ENCODE measurements at places on chromosomes 2 and 18.

DNA sequence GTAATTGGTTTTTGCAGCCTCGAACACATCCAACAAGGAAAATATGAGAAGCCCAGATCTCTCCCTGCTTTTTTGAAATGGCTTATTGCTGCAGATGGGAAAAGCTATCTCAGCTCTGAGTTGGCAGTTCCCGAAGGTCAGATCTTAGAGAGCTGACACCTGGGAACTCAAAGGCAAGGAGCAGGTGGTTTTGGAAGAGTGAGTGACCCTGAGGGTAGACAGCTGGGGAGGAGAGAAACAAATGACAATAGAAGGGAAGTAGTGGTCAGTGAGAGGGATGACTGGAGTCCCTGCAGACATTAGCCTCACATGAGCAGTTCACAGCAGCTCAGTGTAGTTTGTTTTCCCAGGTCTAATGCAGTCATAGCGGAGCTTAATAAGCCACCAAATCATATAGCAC lies 317.9 kb downstream of the STK39 start:
- no peak for DNase-seq

DNA sequence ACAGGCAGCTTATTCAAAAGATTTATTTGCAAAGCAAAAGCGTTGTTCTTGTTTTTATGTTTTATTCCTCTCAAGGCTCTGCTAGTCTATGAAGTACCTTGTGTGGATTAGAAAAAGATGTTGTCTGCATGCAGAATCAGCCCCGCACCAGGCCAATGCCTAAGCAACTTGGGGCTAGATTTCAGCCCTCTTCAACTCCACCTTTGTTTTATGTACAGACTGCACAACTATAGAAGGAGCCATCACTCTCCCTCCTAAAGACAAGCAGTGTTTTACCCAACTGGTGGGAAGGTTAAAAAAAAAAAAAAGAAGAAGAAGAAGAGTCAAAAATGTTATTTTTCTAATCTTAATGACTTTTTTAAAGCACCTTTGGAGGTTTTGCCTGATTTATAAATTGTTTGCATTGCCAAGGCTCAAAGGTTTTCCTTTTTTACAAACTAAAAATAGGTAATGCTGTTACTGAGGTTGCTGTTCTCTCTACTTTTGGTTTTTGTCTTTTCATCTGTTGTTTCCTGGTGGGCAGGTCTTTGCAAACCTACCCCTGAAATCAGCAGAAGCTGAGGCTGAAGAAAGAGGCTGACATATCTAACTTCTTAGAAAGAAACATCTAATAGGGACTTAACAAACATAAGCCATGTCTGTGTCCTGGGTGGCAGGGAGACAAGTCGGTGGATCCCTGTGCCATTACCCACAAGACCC lies 164.0 kb downstream of the SLC39A10 start:
- no peak for DNase-seq

DNA sequence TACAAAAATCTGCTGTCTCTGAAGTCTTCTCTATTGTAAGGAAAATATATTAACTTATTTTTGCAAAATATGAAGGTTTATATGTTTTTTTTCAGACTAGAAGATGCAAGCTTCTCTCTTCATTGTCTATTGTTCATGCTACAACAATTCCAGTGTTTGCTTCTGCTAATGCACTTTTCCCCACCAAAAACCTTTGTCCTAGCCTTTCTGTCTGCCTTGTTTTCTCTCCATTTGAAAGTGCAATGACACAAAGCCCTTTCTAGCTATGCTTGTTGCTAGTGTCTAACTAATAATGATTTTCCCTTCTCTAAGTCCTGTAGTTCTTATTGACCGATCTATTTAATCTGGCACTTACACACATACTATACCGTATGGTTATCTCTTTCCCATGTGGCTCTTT lies 369.5 kb upstream of the CELF4 start:
- no peak for DNase-seq

DNA sequence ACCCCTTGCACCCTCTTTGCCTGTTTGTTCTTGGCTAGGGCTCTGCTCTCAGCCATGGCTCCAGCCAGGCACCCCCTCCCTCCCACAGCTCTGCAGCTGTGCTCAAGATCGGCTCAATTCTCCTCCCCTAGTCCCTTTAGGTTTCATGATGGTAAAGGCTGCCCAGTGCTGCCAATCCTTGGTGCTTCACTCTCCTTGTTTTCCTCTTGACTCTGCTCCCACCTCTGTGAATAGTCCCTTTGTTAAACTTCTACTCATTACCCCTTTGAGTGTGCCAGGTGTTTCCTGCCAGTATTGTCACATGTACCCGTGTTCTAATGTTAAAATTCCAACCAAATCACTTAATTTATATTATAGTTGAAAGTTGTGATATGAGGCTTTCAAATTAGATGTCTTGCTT lies 101.0 kb upstream of the CERS6 start:
- DNase-seq: no peak

DNA sequence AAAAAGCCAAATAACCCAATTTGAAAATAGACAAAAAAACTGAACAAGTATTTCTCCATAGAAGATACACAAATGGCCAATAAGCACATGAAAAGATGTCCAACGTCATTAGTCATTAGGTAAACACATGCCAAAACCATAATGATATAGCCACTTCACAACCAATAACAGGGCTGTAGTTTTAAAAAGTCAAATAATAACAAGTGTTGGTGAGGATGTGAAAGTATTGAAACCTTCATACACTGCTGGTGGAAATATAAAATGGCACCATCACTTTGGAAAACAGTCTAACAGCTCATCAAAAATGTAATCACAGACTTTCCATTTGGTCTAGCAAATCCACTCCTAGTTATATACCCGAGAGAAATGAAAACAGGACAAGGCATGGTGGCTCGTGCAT lies 144.2 kb upstream of the CYP1B1 start:
- no peak for DNase-seq

Measured in effector memory CD4-positive, alpha-beta T cell (primary cell).